Stimulated activated memory B cell treated with anti-CD40 and anti-IgM and Interleukin-4, amounts not matched to agents 10 μg/mL and 1 μg/mL and 100 μg/mL, for 72 hours (primary cell): ENCODE measurements at places on chromosomes 6 and 20.

GRCh38 chr20:3014662-3015061 lies 28.8 kb upstream of the GNRH2 start:
- ATAC-seq: no peak

GRCh38 chr6:159203304-159204005 lies 34.3 kb downstream of the FNDC1 start:
- ATAC-seq: no peak

- no peak for ATAC-seq
Observed at GRCh38 chr6:20575125-20575524, 40.9 kb downstream of the CDKAL1 start.

DNA sequence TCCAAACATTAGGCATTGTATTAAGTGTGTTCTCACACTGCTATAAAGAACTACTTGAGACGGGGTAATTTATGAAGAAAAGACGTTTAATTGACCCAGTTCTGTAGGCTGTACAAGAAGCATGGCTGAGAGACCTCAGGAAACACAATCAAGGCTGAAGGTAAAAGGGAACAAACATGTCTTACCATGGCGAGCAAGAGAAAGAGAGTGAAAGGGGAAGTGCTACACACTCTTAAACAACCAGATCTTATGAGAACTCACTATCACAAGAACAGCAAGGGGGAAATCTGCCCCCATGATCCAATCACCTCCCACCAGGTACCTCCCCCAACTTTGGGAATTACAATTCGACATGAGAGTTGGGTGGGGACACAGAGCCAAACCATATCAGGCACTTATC lies 86.6 kb upstream of the TOP1 start:
- no peak for ATAC-seq

DNA sequence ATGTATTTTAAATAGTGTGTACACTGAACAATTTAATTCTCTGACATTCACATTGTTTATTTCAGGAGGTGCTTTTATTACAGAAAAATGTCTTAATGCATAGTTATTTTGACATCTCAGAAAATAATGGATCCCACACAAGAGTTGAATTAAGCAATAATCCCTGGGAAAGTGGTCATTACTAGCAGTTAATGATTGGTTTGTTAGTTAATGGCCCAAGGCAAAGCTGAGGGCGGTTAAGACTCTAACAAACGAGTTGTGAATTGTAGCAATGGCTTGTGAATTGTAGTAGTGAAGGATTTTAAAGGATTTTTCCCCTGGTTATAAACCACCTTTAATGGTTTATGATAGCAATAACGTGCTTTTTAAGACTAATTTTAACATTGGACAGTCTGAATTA lies 1316.0 kb upstream of the GJE1 start:
- ATAC-seq: no peak

GRCh38 chr6:16729744-16730143 lies 31.5 kb downstream of the ATXN1 start:
- no peak for ATAC-seq

GRCh38 chr6:20817806-20818320 lies 283.6 kb downstream of the CDKAL1 start:
- ATAC-seq: no peak

GRCh38 chr20:8764344-8764962 lies 304.4 kb upstream of the PLCB4 start:
- no peak for ATAC-seq

GRCh38 chr6:125809570-125810170 lies 18.9 kb downstream of the NCOA7 start:
- no peak for ATAC-seq

DNA sequence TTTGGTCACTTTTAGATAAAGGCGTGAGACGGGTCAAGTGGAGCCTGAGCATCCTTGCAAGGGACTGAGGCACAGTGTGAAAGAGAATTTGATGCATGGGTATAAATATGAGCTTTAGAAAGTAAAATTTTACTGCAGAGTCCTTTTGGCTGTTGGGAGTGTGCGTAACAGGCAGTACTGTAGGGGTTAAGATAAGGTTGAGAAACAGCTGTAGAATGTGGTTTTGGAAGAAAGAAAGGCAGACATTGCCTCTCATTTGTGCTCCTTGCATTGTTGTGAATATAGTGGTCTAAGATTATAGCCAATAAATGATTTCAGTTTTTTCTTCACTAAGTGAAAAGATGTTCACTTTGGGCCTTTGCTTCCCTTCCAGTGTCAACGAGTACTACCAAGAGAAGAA lies 73.0 kb downstream of the RREB1 start:
- no peak for ATAC-seq

DNA sequence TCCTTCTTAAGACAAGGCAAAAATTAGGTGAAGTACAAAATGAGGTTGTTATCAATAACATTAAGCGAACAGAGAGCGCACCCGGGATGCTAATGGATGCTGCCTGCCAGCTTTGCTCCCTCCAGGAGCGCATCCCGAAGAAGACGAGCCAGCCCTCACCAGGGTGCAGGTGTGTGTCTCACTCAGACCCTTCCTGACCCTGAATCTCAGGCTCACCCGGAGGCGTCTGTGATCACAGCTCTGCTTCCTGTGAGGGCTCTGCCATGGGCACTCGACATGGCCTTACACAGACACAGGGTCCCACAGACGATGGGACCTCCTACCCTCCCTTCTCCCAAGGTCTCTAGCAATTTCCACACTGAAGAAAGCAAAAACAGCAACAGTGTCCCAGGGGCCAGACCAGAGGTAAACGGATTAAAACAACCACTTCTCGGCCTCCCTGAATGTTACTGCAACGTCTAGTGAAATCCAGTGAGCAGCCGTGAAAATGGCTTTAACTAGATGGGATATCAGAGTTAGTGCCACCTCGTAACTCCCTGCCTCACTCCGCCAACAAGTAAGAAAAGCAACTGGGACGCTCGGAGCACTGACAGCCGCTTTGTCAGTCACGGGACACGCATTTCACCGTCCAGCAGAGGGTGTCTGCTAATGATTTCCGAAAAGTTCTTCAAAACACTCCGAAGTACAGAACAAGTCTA lies 11.7 kb downstream of the ZBTB46 start:
- peak; percentile 34 for ATAC-seq

DNA sequence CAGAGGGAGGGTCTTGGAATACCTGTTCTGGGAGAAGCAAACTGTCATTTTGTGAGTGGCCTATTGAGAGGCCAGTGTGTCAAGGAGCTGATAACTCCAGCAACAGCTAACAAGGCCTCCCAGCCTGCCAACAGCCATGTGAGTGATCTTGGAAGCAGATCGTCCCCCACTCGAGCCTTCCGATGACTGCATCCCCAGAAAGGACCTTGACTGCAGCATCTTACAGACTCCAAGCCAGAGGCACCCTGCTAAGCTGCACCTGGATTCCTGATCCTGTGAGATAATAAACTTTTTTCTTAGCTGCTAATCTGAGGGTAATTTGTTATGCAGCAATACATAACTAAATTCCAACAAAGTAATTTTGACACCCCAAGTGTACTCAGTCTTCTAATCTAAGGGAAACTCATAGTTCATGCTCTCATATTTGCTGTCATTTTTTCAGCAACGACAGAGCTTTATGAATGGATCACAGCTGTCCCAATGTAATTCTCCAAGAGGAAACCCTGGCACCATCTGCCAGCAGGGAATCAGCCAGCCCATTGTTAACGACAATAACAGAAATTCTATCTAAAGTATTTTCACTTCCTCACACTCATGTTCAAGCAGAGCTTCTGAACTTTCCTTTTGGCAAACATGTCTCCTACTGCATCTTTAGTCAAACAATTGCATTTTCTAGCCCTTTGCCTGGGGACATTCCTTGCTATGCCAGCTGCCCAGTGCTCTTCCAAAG lies 470.2 kb upstream of the BTBD3 start:
- ATAC-seq: no peak

- ATAC-seq: peak; percentile 85
Observed at GRCh38 chr6:111761783-111762312, 111.4 kb downstream of the FYN start.

- no peak for ATAC-seq
Observed at GRCh38 chr20:58440021-58440767, 51.2 kb downstream of the VAPB start.

DNA sequence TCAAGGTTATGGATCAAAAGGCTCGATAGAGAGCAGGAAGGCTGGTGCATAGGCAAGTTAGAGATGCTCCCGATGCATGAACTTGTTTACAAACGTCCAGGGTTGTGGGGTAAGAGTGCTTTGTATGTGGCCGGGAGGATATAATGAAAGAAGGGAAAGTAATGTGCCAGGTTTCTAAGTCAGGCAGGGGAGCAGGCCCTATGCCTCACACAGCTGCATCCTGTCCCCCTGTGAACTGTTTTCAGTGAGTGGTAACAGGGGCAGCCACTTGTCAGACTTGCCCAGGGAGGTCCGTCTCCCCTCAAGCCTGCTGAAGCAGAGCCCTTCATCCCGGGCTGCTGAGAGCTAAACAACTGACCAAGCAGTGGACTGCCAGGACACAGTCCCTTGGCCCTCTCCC lies 19.4 kb downstream of the KCNK5 start:
- ATAC-seq: no peak

- ATAC-seq: no peak
Observed at GRCh38 chr6:125930765-125931418, 25.7 kb upstream of the HINT3 start.

DNA sequence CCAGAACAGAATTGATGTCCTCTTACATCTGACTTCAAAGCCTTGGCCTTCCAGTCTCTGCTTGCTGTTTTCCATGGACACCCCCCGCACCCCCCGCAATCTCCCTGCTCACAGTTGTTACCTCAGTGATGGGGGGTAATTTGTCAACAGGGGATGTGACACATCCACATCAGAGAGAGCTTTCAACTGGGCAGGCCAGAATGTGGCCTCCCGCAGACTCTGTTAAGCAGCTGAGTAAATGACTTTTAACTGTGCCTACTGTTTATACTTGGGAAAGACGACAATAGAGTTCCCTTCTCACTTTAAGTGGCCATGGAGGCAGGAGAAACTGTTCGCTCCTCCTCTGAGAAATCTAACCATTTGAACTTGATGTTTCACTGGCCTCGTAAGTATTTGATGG lies 51.0 kb downstream of the TXNDC5 start:
- ATAC-seq: no peak

- ATAC-seq: no peak
Observed at GRCh38 chr6:38853236-38853635, 138.1 kb downstream of the DNAH8 start.

DNA sequence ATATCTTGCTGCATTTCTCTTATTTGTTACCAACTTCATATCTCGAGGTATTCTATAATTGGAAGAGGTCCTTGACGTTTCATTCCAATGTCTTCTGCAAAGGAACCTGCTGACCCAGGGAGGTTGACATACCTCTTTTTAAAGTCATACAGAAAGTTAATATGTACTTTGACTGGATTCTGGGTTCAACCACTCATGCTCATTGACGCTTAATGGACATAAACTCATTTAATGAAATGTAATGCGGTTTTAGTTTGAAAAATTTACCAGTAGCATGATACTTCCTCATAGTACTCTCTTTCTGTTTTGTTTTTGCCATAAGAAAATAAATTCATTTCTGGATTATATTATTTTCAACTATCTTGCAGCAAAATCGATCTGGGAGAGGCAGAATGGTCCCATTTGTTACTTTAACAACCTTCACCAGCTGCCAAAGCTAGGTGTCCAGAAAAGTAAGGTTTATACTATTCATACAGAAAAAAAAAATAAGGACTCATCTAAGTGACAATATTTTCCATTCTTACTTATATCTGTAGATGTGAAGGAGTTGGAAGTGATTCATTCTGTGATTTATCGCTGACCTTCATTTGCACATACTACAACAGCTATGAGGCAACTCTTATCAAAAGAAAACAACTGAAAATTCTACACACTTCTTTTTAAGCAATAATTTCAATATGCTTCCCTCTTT lies 101.6 kb downstream of the ATXN1 start:
- ATAC-seq: peak; percentile 78

GRCh38 chr6:79536954-79537747 lies at the start of gene LCA5:
LCA5 (minus strand) TSS chr6:79537430; CDS start chr6:79518894, 18,536 bp downstream.
- peak; percentile 99 for ATAC-seq

- no peak for ATAC-seq
Observed at GRCh38 chr6:41058783-41059181, 5.8 kb downstream of the APOBEC2 start.

- ATAC-seq: peak; percentile 61
Observed at GRCh38 chr6:140921366-140922226, 1211.1 kb upstream of the GJE1 start.

- ATAC-seq: peak; percentile 92
Observed at GRCh38 chr20:61912665-61913422, 152.8 kb downstream of the TAF4 start.

GRCh38 chr6:165663736-165664558 lies 906 bp upstream of the PDE10A start:
- ATAC-seq: no peak

GRCh38 chr6:155660251-155660977 lies 204.8 kb upstream of the NOX3 start:
- no peak for ATAC-seq

- ATAC-seq: peak; percentile 52
Observed at GRCh38 chr6:33213166-33213988, 5.1 kb downstream of the RING1 start.

GRCh38 chr6:30200551-30201281 lies 12.5 kb downstream of the TRIM26 start:
- peak; percentile 92 for ATAC-seq

DNA sequence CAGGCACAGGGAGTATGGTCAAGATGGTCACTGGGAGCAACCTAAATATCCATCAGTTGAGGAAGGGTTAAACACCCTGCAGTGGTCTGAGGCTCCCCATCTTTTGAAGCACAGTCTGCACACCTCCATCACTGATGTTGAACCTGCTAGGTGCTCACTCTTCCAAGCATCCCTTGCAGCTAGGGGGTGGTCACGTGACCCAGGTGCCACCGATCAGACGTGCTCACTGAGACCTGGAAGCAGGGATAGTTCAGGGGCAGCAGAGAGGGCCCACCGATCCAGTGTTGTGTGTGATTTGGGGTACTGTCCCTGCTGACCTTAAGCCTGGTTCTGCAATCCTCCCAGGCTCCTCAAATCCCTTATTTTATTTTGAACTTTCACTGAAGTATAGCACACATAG lies 134.6 kb downstream of the CEBPB start:
- ATAC-seq: no peak

DNA sequence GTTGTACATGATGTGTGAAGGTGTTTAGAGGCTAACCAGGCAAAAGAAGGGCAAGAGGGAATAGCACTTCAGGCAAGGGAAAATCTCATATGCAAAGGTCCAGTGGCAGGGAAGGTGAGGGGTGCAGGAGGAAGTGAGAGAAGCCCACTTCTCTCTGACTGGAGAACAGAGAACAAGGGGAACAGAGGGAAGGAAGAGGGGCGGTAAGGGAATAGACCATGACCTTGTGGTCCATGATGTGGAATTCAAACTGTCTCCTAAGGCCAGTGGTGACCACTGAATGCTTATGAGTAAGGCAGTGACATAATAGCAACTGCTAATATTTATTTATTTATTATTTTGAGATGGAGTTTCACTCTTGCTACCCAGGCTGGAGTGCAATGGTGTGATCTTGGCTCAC lies 20.6 kb upstream of the SLC9A8 start:
- no peak for ATAC-seq

- peak; percentile 90 for ATAC-seq
Observed at GRCh38 chr6:89862273-89862672, 32.0 kb upstream of the GJA10 start.

GRCh38 chr6:15908871-15909270 lies 220.0 kb upstream of the MYLIP start:
- ATAC-seq: no peak

GRCh38 chr6:165793287-165793825 lies 130.3 kb upstream of the PDE10A start:
- no peak for ATAC-seq

- no peak for ATAC-seq
Observed at GRCh38 chr6:161349886-161350285, 76.0 kb upstream of the AGPAT4 start.

GRCh38 chr20:47370850-47371782 lies 14.6 kb upstream of the ZMYND8 start:
- ATAC-seq: no peak

GRCh38 chr6:124964764-124965105 lies 2.5 kb downstream of the RNF217 start:
- no peak for ATAC-seq
